ENCODE measurements at places on chromosomes 7 and 10. TPM values are rescaled to one million over a fixed set of nuclear protein-coding genes. Genes with fewer than 3 reads are reported as not detected.

Gene SLIT1
- 0.97 TPM for polyA plus RNA-seq

Gene CPN1
- polyA plus RNA-seq = 0.22 TPM

Gene GSTO1
- polyA plus RNA-seq = 37.2 TPM

Gene SORCS3
- polyA plus RNA-seq = not detected

Gene TUBB8
- polyA plus RNA-seq = not detected

Gene NME8
- polyA plus RNA-seq = not detected

Gene GIMAP4
- 27.2 TPM for polyA plus RNA-seq

Gene PPP1R9A
- 21.9 TPM for polyA plus RNA-seq

Gene HOXA13
- polyA plus RNA-seq = 8.1 TPM

Gene PDE1C
- polyA plus RNA-seq = 5.2 TPM

Gene HNRNPH3
- not detected for polyA plus RNA-seq

Gene PAX2
- not detected for polyA plus RNA-seq

Gene RTKN2
- polyA plus RNA-seq = 4.3 TPM

Gene ADRA2A
- not detected for polyA plus RNA-seq

Gene SCART1
- polyA plus RNA-seq = 0.72 TPM

Gene CPA2
- 0.48 TPM for polyA plus RNA-seq

Gene HMX2
- not detected for polyA plus RNA-seq
